Anterior cingulate cortex (tissue), 58 donors: ENCODE measurements at places on chromosomes 7 and 10.

- no peak for DNase-seq
Observed at GRCh38 chr7:87375662-87376435, 30.4 kb downstream of the CROT start.

GRCh38 chr7:44431091-44431608 lies 59.3 kb downstream of the NUDCD3 start:
- DNase-seq: no peak

DNA sequence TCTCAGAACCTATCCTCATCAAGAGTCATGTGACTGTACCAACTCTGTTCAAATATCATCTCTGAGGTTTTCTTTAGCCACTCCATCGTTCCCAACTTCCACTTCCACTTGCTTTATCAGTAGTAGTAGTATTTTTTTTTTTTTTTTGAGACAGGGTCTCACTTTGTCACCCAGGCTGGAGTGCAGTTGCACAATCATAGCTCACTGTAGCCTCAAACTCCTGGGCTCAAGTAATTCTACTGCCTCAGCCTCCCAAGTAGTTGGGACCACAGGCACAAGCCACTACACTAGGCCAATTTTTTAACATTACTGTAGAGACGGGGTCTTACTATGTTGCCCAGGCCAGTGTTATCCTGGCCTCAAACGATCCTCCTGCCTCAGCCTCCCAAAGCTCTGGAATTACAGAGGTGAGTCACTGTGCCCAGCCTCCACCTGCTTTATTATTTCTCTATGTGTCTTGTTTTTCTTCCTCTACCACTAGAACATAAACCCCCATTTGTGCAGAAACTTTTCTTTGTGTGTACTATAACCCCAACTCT lies 5.9 kb downstream of the NCAPG2 start:
- no peak for DNase-seq

- no peak for DNase-seq
Observed at GRCh38 chr7:155578016-155578415, 31.7 kb upstream of the CNPY1 start.

GRCh38 chr7:141575164-141575563 lies 24.0 kb downstream of the AGK start:
- no peak for DNase-seq

DNA sequence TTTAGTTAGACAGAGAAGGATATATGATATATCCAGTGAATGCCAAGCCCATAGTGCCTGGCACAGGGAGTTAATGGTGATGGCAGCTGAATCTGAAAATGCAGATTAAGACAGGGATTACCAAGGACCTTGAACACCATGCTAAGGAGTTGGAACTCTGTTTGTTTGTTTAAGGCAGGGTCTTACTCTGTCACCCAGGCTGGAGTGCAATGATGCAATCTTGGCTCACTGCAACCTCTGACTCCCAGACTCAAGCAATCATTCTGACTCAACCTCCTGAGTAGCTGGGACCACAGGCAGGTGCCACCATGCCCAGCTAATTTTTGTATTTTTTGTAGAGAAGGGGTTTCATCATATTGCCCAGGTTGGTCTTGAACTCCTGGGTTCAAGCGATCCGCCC lies 1.6 kb downstream of the AKR1D1 start:
- DNase-seq: no peak

GRCh38 chr10:60732807-60733516 lies 45.3 kb upstream of the CDK1 start:
- no peak for DNase-seq

- no peak for DNase-seq
Observed at GRCh38 chr10:102112210-102112817, 7.9 kb downstream of the LDB1 start.

GRCh38 chr10:103199488-103199887 lies 6.4 kb upstream of the NT5C2 start:
- no peak for DNase-seq

DNA sequence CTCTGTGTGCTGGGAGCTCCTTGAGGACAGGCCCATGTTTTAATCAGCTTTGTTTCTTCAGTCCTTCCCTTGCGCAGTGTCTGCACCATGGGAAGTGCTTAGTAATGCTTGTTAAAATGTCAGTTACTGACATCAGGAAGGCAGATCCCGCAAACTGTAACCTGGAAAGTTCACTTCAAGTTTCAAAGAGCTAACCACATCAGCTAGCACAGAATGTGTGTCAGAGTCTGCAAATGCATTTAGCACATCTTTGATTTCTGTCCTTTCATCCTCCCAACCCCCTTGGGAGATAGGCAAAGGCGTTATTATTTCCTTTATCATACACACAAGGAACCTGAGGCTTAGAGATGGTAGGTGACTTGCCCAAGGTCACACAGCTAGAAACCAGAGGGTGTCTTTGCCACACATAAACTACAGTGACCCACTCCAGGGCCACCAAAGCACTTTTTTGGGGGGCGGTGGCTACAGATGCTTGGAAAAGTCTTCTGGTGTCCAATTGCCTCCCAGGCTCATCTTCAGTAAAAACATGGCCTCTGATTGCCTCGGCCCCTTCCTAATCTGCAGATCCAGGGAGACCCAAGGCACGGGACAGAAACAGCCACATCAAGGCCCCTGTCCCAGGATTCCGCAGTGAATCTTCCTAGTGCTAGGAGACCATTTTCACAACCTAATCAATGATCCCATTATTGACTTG lies 116.2 kb upstream of the GPR26 start:
- DNase-seq: no peak

- DNase-seq: peak; percentile 82
Observed at GRCh38 chr7:149880638-149881311, 7.0 kb downstream of the ATP6V0E2 start.

DNA sequence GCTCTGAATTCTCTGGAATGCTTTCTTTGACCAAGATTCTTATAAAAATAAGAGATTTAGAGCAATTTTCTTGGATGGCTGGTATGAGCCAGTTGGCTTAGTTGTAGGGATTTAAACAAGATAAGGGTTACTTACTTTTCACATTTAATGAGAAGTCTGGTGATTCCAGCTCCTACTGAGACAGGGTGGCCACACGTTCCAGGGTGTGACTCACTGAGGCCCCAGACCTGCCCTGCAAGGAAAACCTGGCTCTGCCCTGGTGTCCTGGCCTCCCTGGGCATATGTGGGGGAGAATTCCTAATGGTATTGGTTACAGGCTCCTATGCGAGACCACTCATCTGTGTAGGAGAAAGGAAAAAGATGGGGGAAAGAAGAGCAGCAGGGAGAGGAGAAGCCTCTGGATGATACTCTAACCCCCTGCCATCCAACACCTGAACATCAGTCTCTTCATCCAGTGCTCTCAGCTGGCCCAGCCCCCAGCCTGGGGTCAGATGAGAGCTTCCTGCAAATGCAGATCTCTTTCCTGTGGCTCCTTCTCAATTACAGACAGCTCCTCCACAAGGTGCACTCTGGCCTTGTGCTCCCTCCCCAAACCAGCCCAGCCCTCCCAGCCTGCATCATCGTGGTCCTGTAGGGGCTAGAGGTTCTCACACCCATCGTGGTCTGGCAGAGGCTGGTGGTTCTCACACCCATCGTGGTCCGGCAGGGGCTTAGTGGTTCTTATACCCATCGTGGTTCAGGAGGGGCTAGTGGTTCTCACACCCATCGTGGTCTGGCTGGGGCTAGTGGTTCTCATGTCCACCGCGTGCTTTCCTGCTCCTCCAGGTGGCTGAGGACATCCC lies 139.9 kb downstream of the EGFR start:
- DNase-seq: no peak

DNA sequence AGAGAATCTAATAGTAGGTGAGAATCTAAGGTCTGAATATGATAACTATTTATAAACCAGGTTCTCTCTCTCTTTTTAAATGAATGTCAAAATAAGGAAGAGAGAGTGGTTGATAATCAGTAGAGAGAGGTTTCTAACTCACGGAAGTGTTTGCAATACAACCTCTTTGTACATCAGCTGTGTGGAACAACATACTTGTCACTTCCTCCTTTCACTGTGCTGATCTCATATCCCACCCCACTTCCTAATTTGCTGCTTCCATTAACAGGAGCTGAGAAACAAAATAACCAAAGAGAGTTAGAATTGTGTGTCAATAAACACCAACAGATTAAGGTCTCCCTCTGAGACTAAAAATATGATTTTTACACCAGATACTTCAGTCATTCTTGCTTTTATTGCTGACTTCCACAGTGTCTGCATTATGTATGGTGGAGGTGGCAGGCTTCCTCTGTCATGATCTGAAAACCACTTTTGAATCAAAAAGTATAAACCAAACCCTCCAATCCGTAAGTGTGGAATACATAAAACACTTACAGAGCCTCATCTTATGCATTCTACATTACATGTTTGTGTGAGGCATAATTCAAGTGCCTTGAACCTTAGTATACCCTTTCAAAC lies 25.0 kb downstream of the CACUL1 start:
- no peak for DNase-seq

DNA sequence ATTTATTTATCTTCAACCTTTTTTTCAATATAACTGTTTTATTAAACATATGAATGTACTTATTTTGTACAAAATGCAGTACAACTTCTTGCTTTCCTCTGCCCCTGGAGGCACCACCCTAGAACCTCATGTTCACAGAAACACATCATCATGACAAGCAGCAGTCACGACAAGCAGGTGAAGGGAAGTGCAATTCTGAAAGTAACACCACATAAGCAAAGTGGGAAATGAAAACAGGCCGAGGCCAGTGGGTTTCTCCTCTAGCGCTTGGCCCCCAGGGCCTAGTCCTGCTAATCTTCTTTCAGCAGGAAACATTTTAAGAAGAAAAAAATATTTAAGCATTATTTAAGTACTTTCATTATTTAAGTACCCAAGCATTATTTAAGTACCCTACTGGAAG lies 598.1 kb downstream of the SH2D4B start:
- DNase-seq: no peak

GRCh38 chr7:141393056-141393455 lies 158.2 kb upstream of the AGK start:
- DNase-seq: no peak

- DNase-seq: no peak
Observed at GRCh38 chr7:157320608-157320980, 16.2 kb upstream of the DNAJB6 start.

- peak; percentile 7 for DNase-seq
Observed at GRCh38 chr7:76262683-76263402, 39.6 kb upstream of the HSPB1 start.

DNA sequence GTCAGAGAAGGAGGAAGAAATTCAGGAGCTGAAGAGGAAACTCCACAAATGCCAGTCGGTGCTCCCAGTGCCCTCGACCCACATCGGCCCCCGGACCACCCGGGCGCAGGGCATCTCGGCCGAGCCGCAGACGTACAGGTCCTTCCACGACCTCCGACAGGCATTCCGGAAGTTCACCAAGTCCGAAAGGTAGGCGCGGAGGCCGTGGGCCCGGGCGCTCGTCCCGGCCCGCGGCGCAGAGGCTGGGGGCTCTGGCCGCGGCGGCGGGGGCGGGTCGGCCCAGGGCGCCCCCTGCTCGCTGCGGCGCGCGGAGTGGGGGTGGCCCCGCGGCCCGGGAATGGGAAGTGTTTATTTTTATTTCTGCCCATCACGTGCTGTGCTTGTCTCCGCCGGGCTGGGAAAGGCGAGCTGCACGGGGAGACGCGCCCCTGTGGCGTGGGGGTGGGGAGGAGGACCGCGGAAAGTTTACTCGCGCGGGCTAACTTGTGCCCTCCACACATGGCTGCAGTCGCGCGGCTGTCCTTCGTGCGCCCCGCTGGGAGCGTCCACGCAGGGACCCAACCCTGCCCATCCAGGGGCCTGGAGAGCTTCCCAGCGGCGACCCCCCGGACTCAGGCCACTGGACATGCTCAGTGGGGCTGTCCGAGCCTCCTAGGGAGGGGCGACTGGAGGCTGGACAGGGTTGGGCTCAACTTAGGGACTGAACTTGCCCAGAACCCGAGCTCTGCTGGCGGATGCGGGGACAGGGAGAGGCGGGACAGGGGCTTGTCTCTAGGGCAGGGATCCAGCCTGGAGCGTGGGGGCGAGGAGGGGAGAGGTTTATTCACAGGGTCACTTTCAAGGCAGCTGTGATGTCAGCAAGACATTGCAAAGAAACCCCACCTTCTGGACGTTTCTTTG lies 82.6 kb upstream of the PRKG1 start:
- no peak for DNase-seq

DNA sequence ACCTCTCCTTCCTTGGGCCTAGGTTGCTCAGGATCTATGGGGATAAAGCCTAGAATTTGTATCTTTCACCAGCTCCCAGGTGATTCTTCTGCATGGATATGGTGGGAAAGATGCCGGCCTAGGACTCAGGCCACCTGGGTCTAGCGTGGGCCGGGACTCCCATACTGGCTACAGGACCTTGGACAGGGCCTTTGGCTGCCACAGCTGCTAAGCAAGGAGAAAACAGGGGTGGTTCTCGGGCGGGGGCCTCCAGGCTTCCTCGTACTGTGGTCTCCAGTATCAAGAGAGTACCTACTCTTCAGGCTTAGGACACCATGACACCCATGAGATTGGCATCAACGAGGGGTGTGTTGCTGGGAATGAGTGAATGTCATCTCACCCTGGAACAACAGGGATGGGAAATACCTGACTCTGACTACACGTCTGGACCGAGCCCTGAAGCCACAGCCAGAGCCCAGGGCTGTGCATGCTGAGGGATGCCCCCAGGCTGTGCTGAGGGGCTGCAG lies 120.3 kb upstream of the ADAM12 start:
- no peak for DNase-seq

- no peak for DNase-seq
Observed at GRCh38 chr7:145313551-145313950, 477.7 kb upstream of the TPK1 start.

DNA sequence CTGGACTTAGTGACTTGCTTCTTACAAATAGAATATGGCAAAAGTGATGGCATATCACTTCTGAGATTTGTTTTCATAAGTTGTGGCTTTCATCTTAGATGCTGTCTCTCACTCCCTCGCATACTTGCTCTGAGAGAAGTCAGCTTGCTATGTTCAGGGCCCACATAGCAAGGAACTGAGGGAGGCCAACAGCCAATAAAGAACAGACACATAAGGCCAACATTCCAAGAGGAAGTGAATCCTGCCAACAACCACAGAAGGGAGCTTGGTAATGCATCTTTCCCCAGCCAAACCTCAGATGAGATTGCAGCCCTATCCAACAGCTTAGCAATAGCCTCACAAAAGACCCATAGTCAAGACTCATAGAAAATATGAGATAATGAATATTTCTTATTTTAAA lies 39.2 kb upstream of the DMTF1 start:
- no peak for DNase-seq

DNA sequence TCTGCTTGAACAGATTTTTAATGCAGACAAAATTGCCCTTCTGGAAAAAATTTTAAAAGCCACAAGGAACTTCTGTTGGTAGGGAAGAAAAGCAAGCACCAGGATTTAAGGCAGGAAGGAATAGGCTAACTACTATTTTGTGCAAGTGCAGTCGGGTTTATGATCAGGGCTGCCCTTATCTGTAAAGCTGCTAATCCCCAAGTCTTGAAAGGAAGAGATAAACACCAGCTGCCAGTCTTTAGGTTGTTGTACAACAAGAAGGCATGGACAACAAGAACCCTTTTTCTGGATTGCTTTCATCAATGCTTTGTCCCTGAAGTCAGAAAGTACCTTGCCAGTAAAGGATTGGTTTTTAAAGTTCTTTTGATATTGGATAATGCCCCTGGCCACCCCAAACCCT lies 40.7 kb downstream of the RALA start:
- DNase-seq: no peak
